CD4-positive, alpha-beta T cell treated with Interleukin-1 beta for 1 hour (primary cell): ENCODE measurements at places on chromosomes 12 and 14.
A peak's percentile ranks its signal among the peaks of the same experiment; 100 is the strongest.

GRCh38 chr14:61973981-61974380, 211.8 kb downstream of the SNAPC1 start:
- no peak for DNase-seq

DNA sequence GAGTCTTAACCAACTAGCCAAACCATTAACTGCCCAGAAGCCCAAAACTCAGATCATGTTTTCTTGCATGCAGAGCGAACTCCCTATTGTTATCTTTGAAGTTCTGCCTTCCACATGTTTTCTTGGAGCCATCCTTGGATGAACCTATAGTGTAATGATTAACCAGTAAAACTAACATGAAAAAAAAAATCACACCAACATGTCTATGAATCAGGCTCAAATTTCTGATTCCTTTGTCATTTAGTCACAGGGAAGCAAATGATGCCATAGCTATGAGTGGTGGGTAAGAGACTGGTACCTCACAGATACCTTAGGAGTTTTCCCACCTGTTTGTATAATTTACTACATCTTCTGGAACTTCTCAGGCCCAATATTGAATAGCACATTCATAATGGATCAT, 70.7 kb downstream of the PTPRO start:
- no peak for DNase-seq

DNA sequence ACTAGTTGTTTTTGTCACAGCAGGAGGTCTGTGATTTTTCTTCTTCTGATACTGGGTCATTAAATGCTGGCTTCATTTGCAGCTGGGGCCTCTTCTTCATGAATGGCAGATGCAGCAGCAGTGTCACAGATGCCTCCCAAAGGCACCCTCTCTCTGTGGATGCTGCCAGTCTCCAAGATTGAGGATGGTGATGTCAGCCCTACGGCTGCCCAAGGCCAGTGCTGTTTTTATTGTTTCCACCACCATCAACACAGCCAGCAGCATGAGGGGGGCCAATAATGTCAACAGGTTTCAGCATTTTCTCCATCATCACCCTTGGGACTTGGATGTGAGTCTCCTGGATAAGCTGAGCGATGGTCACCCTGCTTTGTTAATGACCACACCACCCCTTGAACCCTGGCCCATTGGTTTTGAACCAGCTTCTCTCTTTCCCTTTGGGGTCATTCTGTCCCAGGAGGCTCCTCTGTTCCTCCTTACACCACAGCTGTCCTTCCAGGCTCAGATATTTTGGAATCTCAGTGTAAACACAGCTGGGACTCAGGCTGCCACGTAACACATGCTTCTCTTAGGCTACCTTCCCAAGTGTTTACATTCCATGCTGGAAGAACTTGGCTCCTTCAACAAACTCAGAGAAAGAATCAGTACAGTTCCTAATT, 151.7 kb upstream of the DDHD1 start:
- DNase-seq, result no peak

- no peak for DNase-seq
These were observed 47.5 kb upstream of the TCL1A start for GRCh38 chr14:95761436-95761835.

DNA sequence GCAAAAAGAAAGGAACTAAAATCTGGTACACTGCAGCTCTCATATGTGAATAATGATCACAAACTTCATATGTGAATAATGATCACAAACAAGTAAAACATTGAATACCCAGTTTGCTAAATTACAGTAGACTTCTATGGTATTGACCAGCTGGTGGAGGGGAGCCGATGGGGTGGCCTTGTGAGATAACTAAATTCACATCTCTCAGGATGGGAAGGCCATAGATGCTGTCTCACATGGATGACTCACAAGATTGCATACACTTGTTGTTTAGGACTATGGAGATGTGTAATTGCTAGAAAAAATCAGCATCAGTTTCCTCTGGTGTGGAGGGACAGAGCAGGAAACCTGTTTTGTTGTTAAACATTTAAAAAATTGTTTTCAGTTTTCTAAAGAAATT, 49.2 kb downstream of the ACACB start:
- DNase-seq, result no peak

- DNase-seq, result no peak
These were observed 122.9 kb downstream of the TSPAN9 start for GRCh38 chr12:3200032-3200617.

GRCh38 chr12:93591137-93591868, 18.8 kb downstream of the SOCS2 start:
- DNase-seq, result peak; percentile 33

DNA sequence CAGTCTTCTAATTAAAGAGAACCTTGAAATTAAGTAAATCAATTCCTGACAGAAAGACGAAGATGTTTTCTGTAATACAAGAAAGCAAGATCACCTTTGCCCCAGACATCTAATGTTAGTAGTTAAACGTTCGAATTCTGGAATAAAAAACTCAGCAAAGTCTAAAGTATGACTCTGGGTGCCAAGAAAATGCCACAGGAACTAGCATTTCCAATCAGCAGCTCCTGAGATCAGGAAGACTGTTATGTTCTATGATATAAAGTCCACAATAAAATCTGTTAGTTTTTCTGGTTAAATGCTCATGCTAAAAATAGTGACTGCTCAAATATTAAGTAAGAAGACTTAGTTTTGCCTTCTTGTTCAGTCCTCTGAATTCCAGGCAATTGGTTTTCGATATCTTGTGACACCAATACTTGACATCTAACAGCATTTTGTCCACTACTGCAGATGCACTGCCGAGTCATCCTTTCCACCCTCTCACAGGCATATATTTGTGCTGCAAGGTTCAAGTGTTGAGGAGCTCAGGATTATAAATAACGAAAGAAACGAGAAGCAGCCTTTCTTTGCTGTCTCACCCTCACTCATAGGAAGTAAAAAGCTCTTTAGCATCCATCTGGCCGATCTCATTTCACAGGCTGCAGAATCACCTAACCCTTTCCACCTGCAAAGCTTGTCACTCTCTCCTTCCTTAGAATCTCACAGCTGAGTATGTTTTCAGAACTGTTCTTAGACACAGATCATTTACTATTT, 32.0 kb downstream of the SSH1 start:
- DNase-seq, result no peak

DNA sequence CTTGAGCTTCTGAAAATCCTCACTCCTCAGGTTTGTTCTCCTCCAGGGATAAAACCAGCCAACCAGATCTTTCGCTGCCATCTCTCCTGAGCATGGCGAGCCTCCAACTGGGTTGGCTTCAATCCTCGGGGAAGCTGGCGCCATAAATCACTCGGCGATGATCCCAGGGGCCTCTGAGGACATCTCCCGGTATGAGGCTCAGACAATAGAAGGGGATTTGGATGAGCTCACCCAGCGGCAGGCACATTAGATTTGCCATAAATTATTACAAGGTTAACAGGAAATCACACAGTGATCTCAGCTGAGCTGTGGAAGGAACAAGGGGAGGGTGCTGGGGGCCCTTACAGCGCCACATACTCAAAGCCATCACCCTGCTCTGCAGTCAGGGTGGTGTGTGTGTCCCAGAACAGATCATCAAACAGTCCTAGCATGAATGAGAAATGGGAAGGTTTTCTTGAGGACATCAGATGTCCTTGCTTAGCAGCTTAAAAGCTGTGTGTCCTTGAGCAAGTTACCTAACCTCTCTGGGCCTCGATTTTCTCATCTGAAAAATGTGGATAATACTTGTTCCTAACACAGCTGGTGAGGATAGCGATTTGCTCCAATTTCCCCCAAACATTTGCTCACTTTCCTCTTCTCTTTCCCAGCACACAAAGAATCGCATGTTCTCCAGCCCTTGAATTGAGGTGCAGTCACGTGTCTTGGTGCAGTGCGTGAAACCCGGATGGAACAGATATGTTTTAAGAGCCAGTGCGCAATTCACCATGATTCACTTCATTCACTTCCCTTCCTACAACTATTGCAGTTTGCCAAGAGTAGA, 142.8 kb downstream of the SCARB1 start:
- DNase-seq, result peak; percentile 53

DNA sequence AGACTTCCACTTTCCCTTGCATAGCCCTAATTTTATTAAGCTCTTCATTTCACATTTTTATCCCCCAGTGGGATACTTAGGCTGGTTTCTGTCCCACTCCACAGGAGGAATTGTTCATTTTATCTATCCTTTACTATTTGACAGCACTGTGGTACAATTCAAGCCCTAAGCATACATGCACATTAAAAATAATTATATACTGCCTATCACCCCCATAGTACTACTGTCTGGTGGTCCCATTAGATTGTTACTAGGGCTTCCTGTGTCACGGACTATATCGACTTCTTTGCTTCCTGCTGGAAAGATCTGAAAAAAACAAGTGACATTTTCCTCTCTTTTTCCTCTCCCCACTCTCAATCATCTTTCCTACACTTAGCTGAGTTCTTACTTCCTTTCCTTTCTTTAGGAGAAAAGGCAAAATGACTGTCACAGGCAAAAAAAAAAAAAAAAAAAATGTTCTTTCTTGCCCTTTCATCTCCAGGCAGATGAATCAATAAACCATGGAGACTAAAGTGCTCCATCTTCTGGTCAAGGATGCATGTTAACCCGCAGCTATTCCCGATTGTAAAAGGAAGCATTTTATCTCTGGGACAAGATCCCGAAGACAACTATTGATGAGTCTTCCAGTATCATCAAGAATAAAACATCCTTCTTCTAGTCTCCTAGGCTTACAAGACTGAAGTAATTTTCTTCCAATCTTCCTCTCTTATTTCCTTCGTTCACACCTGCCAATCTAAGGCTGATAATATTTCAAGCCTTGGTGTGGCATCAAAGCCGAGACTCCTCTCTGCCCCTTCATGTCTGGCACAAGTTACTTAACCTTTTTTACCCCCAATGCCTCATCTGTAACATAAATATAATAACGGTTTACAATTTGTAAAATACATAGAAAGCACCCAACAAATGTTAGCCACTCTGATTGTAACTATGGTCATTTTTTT, 94.4 kb upstream of the PLEKHG7 start:
- DNase-seq, result no peak

DNA sequence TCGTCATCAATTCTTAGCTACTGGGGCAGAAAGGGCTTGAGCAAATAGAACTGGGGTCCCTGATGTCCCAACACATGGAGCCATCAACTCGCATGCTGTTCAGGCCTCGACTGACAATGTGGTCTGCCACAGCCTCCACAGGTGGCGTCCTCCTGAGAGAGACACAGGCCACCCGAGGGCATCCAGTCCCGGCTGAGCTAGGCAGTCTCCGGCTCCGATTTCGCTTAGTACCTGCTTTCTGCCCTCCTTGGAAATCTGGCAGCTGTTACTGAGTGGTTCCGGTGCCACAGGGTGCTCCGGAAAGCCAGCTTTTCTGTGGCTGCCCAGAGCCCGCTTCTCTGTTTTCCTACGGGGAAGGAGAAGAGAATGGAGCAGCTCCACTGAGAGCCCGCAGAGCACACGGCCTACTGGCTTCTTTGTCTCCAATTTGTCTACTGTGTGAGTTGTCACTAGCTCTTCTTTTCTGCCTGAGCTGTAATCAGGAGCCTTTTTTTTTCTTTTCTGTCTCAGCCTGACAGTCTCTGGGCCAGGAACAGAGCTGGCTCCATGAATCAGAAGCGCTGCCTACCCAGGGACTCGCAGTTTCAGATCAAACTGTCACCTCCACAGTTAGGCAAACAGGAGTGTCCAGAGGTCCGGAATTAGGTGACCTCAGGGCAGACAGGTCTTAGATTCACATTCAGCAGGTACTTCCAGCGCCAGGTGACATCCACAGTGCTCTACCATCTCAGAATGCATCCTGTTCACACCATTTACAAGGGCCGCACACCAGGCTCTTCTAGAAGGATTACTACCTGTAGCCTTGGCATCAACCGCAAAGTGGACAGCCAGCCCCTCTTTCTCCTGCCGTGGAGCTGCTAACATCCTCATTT, 73.3 kb downstream of the MOK start:
- no peak for DNase-seq

GRCh38 chr12:10098791-10099190, at the start of gene CLEC1A:
Gene CLEC1A, minus strand, starts transcription at chr12:10098985. Its CDS starts 63 bp downstream, at chr12:10098922.
- no peak for DNase-seq

DNA sequence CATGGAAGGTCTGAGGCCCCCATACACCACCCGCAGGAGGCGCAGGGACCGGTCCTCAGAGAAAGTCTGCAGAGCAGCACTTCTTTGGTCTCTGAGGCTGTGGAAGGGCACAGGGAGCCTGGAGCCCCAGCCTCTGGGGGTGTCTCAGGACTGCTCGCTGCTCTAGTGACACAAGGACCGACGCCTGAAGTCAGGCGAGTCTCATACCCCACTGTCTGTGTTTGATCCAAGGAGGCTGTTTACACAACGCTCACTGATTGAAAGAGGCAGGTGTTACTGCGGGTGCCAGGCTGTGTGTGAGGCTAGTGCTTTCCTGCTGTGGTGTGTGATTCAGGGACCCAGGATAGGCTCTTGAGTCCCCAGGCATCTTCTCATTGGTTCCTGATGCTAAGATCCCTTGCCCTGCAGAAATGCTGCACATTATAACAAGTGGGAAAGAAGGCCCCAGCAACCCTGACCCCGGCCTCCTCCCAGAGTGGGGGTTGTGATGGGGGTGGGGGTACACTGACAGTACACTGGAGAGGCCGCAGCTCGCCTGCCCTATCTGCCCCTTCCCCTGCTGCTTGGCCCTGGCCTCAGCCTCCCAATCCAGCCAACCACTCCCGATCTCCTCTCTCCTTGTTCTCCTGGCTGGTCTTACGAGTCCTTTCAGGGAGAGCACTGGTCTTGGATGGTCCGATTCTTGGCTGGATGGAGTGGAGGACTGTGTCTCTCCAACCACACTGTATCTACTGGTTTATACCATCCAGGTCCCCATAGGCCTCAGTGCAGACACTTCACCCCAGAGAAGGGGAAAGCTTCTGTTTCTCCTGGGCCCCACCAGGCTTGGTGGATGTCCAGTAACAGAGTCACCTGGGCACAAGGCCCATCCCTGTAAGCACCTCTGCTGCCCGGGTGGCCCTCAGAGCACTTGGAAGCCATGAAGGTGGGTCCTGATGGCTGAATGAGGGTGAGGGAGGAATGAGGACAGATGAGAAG, 6.6 kb downstream of the CACNA2D4 start:
- no peak for DNase-seq

- no peak for DNase-seq
These were observed 143.7 kb downstream of the AACS start for GRCh38 chr12:125208942-125209341.

DNA sequence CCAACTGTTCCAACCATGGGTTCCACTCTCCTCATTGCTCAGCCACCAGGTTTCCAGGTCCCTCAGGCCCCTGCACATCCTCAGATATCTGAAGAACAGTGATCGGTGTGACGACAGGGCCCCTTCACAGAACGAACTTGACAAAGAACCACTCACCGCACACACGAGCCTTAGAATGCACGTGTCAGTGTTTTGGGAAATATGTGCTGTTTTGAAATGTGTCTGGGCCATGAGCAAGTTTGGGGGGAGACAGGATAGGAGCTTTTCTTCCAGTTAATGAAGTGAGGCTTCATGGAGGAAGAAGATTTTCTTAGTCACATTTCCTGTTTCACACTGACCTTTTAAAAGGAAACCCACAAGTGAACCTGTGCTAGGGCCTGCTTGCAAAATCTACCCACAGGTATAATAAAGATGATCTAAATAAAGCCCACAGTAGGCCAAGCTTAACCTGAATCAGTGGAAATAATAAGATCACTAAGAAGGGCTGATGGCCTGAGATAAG, 58.6 kb downstream of the ZFP36L1 start:
- peak; percentile 55 for DNase-seq
